ENCODE measurements at places on chromosomes 3 and 15.

GRCh38 chr3:147369661-147370123 lies 36.7 kb downstream of the ZIC4 start:
- no peak for DNase-seq

DNA sequence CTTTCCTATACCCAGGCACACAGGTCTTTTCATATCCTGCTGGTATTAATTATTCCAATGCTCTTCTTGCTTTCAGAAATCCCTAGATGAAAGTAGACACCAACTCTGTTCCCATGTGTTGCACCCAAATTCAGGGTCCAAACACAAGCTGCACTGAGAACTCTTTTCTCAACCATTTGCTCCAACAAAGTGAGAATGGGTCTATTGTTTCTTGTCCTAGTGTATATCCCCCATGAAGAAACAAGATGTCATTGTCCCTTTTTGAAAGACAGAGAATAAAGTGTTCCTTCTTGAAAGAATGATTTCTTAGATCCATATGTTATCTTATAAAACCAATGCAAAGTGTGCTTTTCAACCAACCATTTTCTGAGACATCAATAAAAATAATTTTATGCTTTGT lies 353.7 kb downstream of the CNTN6 start:
- DNase-seq = no peak

DNA sequence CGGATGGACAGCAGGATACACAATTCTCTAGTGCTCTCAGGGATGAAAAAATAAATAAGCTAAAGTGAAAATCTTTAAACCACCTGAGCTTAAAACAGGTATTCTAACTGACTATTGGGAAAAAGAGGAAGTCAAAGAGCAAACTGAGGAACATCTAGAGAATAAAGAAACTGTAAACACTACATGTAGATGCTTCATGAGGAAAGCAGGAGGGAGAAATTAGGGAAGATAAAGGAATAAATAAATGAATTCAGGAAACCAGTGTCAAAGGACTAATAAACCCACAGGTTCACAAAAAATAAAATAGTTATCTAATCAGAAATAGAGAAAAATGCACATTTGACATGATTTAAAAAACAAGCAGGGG lies 525 bp upstream of the MCCC1 start:
- no peak for DNase-seq

DNA sequence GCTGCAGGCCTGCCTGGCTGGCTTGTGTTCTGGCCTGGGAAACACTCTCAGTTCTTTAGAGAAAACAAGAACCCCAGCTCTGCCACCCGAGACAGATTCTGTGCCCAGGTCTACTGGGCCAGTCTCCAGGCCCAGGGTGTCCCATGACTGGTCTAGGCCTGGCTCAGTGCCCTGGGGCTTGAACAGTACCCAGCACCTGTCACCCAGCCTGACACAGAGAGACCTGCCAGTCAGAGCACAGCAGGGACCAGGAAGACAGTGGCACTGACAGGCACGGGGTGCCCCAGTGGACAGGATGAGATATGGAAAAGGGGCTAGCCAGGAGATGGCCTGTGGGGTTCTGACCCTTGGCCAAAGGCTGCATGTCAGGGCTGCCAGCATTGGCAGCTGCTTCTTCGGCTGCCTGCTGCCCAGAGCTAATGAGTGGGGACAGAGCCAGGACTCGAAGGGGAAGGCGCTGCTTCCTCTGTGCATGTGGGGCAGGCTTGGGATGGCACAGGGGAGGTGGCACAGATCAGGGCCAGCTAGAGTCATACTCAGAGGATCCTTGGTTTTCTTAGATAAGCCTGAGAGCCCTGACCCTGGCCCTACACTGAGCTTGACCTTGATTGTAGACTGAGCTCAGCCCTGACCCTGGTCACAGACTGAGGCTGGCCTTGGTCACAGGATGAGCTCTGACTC lies 15.1 kb downstream of the CCDC33 start:
- DNase-seq = peak; percentile 32

GRCh38 chr3:33008282-33008681 lies 56.8 kb downstream of the CCR4 start:
- DNase-seq = no peak

GRCh38 chr3:185052631-185053030 lies 100.2 kb downstream of the C3orf70 start:
- no peak for DNase-seq

GRCh38 chr15:90594301-90594738 lies 64.6 kb downstream of the CRTC3 start:
- peak; percentile 43 for DNase-seq

GRCh38 chr15:65790694-65791334 lies 1.3 kb downstream of the DENND4A start:
- no peak for DNase-seq

DNA sequence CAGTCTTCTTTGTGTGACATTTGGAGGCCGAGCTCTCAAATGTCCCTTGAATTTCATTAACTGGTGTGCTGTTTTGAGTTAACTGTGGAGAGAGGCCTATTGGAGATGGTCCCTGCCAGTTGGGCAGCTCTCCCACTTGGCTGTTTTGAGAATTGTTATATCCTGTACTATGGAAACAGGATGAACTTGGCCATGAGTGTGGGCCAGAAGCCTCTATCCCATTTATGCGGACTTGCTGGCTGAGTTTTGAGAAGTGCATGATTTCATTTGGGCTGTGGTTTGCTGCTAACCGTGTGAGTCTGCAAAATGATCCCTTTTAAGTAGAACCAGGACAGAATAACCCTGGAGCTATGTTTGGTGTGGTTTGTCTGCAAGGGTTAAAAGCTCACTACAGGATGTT lies 366.0 kb downstream of the PTPRG start:
- DNase-seq = peak; percentile 47

GRCh38 chr3:138033202-138033691 lies 23.3 kb downstream of the CLDN18 start:
- DNase-seq = no peak

- DNase-seq = no peak
These were observed 23.1 kb downstream of the STIMATE start for GRCh38 chr3:52874160-52874701.

DNA sequence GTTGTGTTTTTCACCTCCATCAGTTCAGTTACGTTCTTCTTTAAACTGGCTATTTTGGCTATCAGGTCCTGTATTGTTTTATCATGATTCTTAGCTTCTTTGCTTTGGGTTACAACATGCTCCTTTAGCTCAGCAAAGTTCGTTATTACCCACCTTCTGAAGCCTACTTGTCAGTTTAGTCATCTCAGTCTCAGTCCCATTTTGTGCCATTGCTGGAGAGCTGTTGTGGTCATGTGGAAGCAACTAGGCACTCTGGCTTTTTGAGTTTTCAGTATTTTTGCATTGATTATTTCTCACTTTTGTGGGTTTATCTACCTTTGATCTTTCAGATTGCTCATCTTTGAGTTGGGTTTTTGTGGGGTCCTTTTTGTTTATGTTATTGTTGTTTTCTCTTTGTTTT lies 151.3 kb downstream of the CFAP20DC start:
- DNase-seq = no peak

DNA sequence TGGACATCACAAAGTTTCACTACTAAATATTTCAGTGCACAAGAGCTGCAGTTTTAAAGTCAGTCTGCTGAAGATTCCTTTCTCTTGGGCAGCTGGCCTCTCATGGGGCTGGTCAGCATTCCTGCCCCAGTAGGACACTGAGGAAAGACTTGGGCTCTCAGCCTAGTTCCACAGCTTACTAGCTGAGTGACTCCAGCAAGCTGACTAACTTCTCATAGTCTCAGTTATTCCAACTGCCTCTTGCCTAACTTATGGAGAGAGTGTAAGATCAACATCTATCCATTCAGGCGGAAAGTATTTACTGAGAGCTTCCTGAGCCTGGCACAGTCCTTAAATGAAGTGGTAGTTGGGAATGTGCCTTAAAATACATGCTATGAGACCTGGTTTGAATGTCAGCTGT lies 27.0 kb downstream of the TM4SF4 start:
- no peak for DNase-seq

DNA sequence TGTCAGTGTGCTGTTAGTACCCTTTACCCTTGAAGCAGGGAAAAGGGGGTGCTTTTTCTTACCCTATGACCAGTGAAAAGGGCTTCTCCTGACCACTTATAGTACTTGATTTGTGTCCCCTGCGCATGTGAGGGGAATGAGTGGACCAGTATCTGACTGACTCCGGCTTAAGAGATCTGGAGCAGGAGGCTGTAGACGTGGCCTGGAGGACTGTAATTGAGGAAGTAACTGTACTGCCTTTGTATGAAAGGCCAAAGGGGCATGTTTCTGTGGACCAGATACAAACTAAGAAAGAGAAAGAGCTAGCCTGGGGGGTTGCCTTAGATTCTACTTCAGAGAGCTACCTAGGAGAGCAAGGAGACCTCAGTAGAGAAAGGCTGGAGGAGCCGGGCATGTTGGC lies 89.9 kb upstream of the TBL1XR1 start:
- DNase-seq = no peak

- no peak for DNase-seq
These were observed 47.7 kb downstream of the ZBTB11 start for GRCh38 chr3:101629219-101629618.

GRCh38 chr15:62988701-62989100 lies 53.8 kb upstream of the TPM1 start:
- DNase-seq = no peak

DNA sequence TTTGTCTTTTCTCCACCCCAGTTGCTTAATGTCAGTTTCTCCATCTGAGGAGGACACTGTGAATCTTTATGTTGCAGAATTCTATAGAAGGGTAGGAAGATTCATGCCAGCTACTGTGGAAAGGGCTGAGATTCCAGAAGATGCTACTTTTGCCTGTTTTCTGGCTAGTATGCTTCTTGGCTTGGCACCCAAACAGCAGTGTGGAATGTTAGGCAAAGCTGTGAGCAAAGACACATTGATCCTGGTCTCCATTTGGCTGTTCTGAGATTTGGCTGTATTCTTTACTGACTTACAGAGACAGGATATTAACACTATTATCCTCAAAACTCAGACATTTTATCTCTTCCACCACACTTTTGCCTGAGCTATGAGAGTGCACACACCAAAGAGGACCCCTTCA lies 39.3 kb downstream of the PDHB start:
- no peak for DNase-seq

DNA sequence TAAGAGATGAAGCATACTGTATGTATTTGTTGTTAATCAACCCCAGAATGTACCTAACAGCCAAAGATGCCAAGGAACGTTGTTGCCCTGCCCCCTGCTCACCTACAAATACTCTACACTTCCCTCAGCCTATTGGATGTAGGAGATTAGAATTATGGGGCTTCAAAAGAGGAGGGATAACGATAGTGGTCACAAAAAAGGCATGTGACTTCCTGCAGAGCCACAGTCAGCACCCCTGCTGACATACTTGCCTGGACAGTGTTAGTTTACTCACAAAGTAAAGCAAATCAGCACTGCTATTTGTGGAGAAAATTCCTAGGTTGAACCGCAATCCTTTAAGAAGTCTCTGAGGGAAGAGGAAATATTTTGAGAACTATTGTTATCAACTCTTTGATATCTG lies 37.9 kb downstream of the PARP15 start:
- DNase-seq = no peak

DNA sequence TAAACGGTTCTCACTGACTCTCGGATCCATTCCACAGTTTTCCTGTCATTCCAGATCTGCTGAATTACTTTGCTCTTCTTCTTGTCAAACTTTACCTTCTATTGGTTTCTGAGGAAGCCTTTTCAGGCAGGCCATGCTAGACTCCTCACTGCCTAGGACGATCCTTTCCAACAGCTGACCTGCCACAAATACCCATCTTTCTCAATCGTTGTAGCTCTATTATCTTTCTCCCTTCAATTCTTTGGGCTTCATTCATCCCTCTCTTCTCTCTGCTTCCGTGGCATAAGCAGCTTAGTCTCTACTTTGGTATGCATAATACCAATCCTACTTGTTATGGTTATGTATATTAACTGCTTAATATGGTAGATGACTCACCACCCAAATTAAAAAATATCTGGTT lies 421.8 kb downstream of the NLGN1 start:
- DNase-seq = no peak

DNA sequence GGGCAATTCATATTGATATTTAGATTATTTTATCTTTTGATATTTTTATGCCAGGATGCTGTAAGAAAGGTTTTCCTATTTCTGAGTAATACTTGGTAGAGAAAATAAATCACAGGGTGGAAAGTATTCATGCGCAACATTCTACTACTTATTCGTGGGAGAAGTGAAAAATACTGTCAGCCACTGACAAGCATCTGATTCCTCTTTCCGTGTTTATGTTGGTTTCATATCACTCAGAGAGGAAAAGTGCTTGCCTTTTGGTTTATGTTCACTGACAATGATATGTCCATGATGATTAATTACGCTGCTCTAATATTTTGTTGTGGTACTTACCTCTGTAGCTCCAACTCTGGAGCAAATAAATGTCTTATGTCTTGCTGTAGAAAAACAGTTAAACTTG lies 429.4 kb downstream of the EDEM1 start:
- DNase-seq = no peak

- no peak for DNase-seq
These were observed 162.5 kb downstream of the C3orf38 start for GRCh38 chr3:88312256-88312655.

GRCh38 chr3:53618524-53618906 lies 124.1 kb downstream of the CACNA1D start:
- DNase-seq = no peak

GRCh38 chr3:64179249-64179648 lies 46.0 kb downstream of the PRICKLE2 start:
- DNase-seq = no peak

GRCh38 chr3:153069598-153070510 lies 92.2 kb upstream of the RAP2B start:
- no peak for DNase-seq

GRCh38 chr3:18841422-18842343 lies 306.6 kb upstream of the KCNH8 start:
- no peak for DNase-seq

DNA sequence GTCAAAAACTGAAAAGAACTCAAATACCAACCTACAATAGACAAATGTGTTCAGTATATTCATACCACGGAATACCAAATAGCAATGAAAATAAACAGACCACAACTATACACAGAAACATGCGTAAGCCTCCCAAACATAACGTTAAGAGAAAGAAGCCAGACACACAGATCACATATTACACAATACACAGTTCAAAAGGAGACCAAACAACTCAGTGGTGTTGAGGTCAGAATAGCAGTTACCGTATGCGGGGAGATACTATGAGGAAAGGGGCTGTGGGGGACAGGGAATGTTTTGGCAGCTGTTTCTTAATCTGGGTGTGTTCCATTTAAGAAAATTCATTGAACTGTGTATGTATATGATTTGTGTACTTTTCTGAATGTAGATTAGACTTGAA lies 6.6 kb downstream of the OSBPL10 start:
- no peak for DNase-seq

GRCh38 chr15:51283026-51283425 lies 55.4 kb downstream of the CYP19A1 start:
- no peak for DNase-seq

GRCh38 chr3:48797626-48798025 lies 50.0 kb downstream of the PRKAR2A start:
- no peak for DNase-seq

GRCh38 chr3:59234884-59235633 lies 185.2 kb upstream of the CFAP20DC start:
- DNase-seq = no peak

GRCh38 chr3:172511783-172512762 lies 11.2 kb downstream of the TNFSF10 start:
- DNase-seq = no peak
